ENCODE measurements at places on chromosomes 7 and 10. TPM values are rescaled to one million over a fixed set of nuclear protein-coding genes. Genes with fewer than 3 reads are reported as not detected.

- DNase-seq, result no peak
Measured at GRCh38 chr10:33302208-33302829, 32.1 kb downstream of the NRP1 start.

SFRP4 gene
- not detected for total RNA-seq

DNA sequence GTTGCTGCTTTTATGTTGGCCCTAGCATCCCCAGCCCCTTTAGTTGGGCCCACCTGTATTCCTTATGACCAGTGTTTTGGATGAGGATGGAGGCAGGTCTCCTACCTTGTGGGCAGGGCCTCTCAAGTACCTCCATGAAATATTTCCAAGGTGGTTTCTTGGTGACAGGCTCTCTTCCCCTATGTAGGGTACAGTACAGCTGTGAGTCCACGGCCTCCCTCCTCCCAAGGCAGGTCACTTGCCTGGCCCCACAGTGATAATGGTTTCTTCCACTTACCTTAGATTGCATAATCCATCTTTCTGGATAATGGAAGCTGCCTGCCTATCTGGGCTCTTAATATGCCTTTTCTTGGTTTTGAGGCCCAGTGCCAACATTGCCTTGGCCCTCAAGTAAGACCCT is 110.4 kb downstream of the NT5C2 start:
- no peak for DNase-seq

- DNase-seq, result no peak
Measured at GRCh38 chr10:11936389-11937152, 106.0 kb downstream of the UPF2 start.

DNA sequence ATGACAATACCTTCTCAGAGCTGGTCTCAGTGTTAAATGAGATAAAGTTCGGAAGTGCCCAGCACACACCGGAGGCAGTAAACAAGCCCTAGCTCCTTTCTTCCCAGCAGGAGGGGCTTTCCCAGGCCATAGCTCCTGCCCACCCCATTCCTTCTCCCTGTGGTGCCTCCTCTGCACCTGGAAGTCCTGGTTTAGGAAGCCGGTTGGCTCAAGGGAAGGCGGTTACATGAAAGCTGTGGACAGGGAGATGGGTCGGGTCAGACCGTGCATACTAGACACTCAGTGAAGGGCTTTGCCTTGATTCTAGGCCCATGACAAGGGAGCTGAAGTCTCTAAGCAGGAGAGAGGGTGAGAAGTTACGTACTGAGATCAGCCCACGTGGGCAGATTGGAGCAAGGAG is 8.6 kb downstream of the BEND7 start:
- no peak for DNase-seq

GRCh38 chr10:5609952-5610616 is 56.3 kb downstream of the ASB13 start:
- DNase-seq, result no peak

- no peak for DNase-seq
Measured at GRCh38 chr7:157409149-157409752, 72.4 kb downstream of the DNAJB6 start.

- no peak for DNase-seq
Measured at GRCh38 chr10:70528741-70529362, 50.3 kb downstream of the PALD1 start.

ZRANB1 gene
- 23.6 TPM for total RNA-seq

DNA sequence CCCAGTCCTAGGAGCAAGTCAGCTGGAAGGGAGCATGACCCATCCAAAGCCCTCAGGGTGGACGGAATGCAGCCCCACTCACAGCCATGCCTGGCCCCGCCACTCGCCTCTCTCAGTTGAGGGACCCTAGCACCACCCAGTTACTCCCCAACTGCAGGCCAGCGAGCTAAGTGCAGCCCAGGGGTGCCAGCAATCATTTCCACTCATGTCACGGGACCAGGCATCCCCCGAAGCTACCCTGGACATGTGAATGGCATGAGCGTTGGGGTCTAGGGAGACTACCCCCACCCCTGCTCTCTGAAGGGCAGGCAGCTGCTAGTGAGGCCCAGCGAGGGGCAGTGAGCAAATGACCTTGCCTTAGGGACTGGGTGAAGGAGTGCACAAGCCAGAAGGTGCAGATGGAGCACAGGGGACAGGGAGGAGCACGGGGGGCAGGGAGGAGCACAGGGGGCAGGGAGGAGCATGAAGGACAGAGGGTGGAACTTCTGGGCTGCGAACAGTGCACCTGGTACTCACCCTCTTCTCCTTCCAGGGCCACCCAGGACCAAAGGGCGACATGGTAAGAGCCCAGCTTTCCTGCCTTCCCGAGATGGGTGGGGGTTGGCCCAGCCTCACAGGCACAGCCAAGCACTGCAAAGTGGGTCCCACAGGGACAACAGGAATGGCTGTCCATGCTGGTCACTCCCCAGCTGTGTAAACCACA is 87.3 kb downstream of the COL13A1 start:
- DNase-seq, result no peak

- no peak for DNase-seq
Measured at GRCh38 chr7:69426705-69427104, 171.6 kb upstream of the AUTS2 start.

DNA sequence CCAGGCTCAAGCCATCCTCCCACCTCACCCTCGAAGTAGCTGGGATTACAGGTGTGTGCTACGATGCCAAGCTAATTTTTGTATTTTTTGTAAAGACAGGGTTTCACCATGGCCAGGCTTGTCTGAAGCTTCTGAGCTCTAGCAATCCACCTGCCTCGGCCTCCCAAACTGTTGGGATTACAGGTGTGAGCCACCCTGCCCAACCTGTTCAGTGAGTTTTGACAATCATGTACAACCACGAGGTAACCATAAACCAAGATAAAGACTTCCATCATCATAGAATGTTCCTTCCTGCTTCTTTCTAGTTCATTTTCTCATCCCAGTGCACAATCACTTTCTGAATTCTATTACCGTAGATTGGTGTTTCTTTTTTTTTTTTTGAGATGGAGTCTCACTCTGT is 30.5 kb upstream of the MKRN1 start:
- no peak for DNase-seq

LIPF gene
- total RNA-seq, result not detected

DNA sequence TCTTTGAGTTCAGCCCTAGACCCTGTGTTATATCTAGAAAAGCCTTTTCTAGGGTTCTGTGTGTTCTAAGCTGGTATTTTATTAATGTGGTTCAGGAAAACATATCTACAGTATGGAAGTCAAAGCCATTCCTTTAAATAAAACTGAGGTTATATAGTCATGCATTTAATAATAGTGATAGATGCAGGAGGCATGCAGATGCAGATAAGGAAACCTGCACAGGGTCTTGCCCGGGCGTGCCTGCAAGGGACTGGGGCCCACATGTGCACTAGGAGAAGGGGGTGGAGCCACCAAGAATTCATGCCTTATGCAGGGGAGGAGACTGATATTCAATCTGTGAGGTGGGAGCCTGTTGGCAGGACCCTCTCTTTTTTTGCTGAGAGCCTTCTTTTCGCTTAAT is 171.5 kb downstream of the PRPF18 start:
- no peak for DNase-seq

CCDC7 gene
- 90.5 TPM for total RNA-seq

DNA sequence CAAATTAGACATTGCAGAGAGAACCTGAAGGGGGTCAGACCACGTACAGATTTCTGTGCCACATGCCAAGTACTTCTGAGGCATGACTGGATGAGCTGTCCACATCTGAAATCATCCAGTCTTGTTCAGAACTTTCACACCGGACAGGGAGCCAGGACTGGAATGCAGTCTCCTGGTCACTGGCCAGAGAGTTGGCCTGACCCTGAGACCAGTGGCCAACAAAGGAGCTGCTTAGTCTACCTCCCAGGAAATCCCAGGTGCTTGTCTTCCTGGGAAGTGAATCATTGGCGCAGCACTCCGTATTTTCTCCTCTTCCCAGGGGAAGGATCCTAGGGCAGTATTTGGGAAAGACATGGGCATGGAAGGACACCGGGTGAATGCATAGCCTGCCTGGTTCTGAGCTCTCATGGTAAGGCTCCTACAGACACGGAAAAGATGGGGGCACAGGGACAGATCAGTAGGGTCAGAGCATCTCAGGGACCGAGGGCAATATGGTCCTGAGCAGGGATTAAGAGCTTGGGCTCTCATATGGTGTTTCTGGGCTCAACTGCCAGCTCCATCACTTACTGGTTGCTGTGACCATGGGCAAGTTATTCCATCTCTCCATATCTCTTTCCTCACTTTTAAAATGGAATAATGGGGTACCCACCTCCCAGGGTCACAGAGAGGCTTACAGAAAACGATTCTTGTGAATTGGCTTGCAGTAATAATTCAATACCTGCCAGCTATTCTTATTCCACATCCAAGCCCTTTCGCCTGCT is 1.3 kb upstream of the SCD start:
- DNase-seq, result no peak

DNA sequence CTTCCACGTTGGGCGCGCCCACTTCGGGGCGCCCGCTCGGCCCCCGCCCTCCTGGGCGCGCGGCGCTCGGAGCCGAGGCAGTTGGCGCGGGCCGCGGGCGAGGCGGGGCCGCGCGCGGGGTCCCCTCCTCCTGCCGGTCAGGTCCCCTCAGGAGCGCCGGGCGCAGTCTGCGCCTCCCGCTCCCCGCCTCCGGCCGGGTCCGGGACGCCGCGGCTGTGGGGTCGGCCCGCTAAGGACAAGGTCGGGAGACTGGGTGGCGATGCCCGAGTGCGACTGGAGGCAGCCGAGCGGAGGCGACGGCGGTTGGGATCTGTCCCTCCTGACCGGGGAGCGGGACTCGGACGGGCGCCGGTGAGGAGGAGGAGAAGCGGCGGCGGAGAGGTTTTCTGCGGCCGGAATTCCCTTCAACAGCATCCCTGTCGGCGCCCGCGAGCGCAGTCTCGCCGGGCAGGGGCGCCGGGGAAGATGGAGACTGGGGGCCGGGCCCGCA is at the start of gene ATRNL1:
ATRNL1 (plus strand) TSS at position 80 of the 490 bp plus-strand sequence; CDS start at position 466, 386 bp downstream.
- no peak for DNase-seq

DNA sequence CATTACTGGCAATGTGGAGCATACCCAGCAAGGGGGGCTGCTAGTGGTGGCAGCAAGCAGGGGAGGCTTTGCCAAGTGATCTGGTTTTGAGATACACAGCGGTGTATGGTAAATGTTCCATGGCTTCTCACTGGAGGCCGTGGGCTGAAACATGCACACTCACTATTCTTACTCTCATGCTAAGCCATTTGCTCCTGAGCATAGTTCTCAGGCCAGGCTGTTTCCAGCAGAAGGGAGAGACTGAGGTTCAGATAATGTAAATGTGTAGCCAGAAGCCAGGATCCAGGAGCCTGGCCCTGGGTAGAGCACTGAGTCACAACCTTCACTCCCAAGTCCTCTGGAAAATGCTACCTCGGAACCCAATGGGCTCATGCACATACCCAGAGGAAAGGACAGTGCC is 757.9 kb downstream of the GRID1 start:
- DNase-seq, result no peak

DNA sequence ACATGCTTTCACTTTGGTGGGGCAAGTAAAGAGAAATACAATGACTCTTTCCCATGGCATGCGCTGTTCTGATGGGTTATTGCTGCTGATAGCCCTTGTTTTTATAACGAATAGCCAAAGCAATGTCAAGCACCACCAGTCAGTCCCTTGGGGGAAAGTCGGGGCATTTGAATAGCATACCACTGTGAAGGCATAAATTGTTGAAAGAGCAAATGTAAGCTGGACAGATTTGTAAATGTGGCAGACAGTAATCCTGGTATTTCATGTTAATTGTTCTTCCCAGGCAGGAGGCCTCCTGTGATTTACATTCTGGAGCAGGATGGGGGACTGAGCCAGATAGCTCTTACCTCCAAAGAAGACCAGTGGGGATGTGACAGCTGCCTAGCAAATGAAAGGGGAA is 293.3 kb downstream of the ADRA2A start:
- DNase-seq, result no peak

MRLN gene
- not detected for total RNA-seq

DNA sequence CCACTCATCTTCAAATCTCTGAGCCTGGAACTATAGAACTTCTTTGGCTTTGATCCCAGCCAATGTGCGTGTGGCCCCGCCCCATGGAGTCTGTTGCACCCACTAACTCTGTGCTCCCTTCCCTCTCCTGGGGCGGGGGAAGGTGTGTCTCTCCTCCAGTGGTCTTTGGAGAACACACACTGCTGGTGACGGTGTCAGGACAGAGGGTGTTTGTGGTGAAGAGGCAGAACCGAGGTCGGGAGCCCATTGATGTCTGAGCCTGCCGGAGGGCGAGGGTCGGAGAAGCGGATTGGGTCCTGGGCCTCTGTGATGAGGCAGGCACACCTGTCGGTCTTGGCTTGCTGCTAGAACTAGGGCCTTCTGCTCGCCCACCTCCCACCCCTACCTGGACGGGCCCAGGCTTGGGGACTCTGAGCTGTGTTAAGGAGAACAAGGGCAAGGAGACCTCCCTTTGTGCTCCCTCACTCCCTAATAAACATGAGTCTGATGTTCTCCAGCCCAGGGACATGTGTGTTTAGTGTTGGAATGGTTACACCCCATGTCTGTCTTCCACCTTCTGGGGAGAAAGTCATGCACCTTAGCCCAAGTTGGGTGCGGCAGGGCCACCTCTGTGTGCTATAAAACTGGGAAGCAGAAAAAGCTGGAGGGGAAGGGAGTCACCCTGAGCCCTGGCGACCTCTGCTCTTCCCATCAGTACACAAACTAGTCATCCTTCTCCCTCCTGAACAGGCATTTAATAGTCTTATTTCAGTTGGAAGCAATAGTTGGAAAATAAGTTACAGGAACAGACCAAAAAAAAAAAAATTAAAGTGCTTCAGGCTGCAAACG is 4.6 kb downstream of the TRAPPC14 start:
- no peak for DNase-seq

- DNase-seq, result no peak
Measured at GRCh38 chr7:130356121-130356875, 11.7 kb downstream of the CPA5 start.

- no peak for DNase-seq
Measured at GRCh38 chr7:74479066-74479781, 25.5 kb downstream of the GTF2IRD1 start.

CCL26 gene
- total RNA-seq, result not detected

- no peak for DNase-seq
Measured at GRCh38 chr10:96287392-96288105, 16.2 kb upstream of the BLNK start.

DNA sequence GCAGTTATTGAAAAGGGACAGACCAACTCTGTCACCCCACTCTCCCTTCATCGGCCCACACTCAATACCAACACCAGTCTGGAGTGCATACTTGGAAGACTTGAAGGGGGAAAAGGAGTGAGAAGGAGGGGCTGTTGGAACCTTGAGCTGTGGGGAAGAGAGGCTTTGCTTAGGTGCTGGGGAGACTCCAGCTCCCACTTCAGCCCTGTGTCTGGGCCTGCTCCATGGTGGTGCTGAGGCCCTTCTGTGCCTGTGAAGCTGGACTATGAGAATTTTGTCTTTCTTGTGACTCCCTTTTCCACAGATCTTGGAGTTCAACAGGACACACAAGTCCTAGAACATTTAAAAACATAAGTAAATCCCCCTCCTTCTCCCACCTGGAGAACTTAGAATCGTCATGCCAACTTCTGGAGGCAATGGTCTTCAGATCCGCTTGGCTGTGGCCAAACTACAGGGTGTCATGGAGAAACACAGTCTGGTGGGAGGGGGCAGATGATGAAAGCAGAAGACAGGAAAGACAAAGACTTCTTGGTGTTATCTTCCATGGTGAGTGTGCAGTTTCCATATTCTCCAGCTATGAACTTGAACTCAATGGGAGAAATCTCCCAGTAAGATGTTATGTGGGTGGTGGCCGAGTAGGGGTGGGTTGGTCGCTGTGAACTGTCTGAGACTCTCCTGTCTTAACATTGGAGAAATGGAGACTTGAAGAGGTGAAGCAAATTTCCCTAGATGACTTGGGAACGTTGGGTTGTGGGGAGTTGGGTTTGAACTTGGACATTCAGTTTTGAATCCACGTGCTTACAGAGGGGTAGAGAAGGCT is 18.4 kb upstream of the GIMAP8 start:
- no peak for DNase-seq

GRCh38 chr10:104472957-104473745 is 119.5 kb downstream of the CFAP58 start:
- DNase-seq, result no peak

Data from CD4-positive, alpha-beta memory T cell (primary cell).